ENCODE measurements at places on chromosomes 3 and 15.

DNA sequence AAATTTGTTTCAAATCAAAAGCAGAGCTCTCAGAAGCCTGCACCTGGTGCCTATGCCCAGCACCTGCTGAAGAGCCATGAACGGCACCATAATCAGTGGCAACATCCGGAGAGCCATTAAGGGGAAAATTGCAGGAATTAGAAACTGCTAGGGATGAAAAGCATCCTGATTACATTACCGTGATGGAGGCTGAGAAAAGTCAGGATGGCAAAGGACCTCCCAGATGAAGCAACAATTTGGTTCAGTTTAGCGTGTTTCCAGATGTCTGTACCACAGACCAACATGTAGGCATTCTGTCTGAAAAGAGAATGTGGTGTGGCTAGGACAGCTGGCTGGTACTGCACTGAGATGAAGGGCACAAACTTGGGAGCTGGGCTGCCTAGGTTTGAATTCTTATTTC is 106.1 kb downstream of the EOMES start:
- DNase-seq: no peak

DNA sequence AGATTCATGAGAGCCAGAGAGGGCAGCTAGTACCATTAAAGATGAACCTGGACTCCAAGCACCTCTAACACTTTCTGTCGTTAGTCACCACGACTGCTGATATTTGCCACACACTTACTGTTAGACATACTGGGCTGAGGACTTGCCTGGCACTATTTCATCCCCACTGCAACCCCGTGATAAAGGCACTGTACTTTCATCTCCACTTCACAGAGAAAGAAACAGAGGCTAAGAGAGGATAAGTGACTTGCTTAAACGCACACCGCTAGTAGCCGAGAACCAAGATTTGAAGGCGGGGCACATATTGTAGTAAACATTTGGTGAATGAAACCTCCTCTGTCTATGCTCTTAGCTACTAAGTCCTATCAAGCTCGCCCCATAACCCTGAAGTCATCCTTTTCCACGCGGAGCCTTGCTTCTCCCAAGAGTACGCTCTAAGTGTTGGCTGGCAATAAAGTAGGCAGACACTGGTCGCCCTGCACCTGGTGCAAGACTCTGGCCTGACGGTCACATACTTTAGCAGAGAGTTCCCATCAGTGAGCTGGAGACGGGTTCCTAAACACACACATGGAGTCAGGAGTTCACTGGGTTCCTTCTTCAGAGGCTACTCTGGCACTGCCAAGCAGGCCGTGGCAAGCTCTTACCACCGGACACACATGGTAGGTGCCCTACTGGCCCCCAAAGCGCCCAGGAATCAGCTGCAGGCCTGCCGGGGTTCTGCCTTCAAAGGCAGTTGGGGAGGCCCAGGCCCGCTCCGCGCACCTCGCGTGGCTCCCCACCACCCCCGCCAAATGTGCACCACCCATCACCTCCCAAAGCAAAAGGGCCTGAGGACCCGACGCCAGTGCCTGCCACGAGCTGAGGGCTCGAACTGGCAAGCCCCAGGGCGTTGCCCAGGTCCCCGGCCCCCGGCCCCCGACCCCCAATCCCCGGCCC is 951 bp downstream of the POMGNT2 start:
- no peak for DNase-seq

- no peak for DNase-seq
Observed at GRCh38 chr15:41688671-41689070, 28.5 kb downstream of the MGA start.

GRCh38 chr3:15271785-15272381 is 60.5 kb downstream of the SH3BP5 start:
- no peak for DNase-seq

- DNase-seq: no peak
Observed at GRCh38 chr3:126128504-126129397, 44.8 kb upstream of the SLC41A3 start.

All from cortex of kidney (tissue), 1 donor.